ENCODE measurements at places on chromosomes 2 and 18.

DNA sequence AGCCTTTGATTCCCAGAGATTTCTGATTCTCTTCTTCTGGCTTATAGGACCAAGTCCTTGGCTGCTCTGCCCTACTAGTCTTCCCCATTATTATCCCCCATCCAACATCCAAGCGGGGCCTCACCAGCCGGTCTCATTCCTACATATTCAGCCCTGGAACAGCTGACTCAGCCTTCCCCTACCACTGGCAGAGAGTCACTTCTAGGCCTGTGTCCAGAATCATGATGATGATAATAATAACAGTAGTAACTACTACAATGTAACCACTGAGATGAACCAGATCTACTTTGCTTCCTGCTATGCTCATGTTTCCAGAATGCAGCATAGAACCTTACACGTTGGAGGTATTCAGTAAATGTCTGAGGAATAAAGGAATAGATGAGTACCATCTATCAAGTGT, 295.2 kb downstream of the SRBD1 start:
- no peak for DNase-seq

DNA sequence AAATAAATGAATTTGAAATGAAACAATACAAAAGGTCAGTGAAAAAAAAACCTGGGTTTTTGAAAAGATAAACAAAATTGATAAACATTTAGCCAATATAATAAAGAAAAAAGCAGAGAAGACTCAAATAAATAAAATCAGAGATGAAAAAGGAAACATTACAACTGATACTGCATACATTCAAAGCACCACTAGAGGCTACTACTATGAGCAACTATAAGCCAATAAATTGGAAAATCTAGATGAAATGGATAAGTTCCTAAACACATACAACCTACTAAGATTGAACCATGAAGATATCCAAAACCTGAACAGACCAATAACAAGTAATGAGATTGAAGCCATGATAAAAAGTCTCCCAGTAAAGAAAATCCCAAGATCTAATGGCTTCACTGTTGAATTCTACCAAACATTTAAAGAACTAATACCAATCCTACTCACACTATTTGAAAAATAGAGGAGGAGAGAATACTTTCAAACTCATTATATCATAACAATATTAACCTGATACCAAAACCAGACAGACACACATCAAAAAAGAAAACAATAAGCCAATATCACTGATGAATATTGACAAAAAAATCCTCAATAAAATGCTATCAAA, 80.8 kb upstream of the CERS6 start:
- DNase-seq = no peak

DNA sequence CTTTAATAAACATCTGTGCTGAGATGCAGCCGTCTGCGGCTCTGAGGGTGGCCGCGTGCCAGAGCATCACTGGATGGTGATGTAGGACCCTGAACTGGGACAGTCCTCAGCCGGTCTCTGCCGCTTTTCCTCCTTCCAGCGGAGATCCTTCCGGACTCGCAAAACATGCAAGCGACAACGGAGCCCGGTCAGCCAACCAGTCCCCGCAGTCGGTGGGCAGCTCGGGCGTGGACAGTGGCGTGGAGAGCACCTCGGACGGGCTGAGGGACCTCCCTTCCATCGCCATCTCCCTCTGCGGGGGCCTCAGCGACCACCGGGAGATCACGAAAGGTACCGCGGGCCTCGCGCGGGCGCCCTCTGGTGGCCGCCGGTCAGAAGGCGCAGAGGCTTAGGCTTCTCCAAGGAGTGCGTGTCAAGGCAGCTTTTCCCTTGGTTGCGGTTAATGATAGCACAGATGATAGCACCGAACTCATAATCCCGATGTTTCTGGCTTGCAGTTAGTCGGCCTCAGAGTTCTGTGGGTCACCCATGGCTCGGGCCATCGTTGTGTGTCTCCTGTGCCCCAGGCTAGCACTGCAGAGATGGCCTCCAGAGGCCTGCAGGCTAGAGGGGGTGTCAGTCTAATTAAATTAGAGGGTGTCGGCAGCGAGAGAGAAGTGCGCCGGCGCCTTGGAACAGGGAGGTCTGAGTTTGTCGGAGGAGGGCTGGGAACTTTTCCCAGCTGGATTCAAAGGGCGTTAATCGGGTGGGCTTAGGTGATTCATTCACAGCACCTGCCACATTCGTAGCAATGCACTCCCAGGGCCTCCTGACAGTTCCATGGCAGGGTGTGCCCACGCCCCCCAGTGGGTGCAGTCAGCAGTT, 38.5 kb downstream of the LPIN1 start:
- DNase-seq = peak; percentile 12

GRCh38 chr2:217799563-217800432, 203.0 kb downstream of the TNS1 start:
- DNase-seq = no peak

All from CD8-positive, alpha-beta T cell (primary cell).